ENCODE measurements at places on chromosomes 7 and 10.

GRCh38 chr10:52703898-52704297 is 68.7 kb downstream of the MBL2 start:
- no peaks in the 10 kb centered on the region for H3K4me1 ChIP-seq
- H3K4me3 ChIP-seq: no peak overlapping the region
- DNase-seq: no peak
- no peak overlapping the region for H3K27ac ChIP-seq
- H3K27me3 ChIP-seq: no peaks in the 10 kb centered on the region

DNA sequence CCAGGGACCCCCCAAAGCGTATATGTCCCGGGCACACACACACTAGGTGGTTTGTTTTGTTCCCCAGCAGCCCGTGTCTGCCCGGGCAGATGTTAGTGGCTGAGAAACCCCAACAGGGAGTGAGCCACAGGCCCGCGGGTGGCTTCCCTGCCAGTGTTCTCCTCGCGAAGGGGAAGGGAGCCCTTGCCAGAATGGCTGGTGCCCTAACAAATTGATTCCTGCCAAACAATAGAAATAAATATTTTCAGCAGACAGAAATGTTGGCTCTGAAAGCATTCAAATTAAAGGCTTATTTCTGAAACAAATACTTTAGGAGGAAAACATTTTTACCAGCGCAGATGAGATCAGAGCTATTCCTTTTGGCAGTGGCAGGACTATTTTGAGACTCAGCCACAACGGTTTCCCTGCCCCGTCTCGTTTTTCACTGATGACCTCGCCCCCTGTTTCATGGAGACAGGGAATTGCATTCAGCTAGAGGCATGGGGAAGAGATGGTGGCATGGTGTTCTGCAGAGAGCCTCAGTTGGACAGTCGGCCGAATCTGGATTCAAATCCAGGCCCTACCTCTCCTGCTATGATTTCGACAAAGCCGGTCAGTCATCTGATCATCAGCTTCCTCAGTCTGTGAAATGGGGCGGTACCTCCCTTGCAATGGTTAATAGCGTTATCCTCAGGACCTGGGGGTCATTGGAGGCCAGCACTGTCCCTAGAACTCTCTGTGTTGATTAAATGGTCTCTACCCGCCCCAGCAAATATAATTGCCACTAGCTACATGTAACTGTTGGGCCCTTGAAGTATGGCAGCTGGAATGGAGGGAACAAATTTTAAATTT is 84.5 kb downstream of the CUX1 start:
- H3K27me3 ChIP-seq: no peaks in the 10 kb centered on the region
- H3K4me3 ChIP-seq: no peak overlapping the region
- H3K27ac ChIP-seq: no peak overlapping the region
- H3K36me3 ChIP-seq: no peaks in the 10 kb centered on the region

DNA sequence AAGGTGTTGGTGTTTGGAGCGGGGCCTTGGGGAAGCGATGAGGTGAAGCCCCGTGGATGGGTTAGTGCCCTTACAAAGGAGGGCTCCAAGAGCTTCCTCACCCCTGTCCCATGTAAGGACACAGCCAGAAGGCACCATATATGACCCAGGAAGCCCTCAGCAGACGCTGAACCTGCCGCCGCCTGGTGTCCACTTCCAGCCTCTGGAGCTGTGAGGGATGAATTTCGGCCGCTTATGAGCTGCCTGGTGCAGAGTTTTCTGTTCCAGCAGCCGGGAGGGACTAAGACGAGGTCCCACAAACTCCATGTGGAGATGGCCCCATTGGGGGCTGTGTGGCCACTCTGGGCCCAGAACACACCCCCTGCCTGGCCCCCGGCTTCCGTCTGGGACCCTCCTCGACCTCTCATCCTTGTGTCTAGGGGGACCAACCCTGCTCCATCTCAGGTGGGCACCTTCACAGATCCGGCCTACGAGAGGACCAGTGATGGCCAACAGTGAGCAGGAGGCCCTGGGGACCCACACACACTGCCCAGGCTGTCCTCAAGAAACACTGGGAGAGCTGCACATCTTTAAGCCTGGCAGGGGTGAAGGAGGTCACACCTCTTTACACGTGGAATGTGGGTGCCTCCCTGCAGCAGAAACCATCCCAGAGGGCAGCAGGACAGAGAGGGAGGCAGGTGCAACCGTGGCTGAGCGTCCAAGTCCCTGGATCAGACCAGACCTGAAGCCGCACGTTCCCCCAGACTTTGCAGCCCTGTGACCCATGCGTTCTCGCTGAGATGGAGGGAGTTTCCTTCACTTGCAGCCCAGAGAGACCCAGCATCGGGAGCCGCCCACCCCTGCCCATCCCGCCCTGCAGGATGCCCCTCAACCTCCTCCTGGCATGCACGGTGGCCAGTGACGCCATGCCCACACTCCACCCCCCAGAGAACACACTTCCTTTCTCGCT is 96.1 kb downstream of the PDGFA start:
- no peaks in the 10 kb centered on the region for H3K4me1 ChIP-seq
- H3K27ac ChIP-seq: no peak overlapping the region
- DNase-seq: no peak
- no peaks in the 10 kb centered on the region for H3K27me3 ChIP-seq

- no peak overlapping the region for H3K4me3 ChIP-seq
- no peak for DNase-seq
- no peaks in the 10 kb centered on the region for H3K4me1 ChIP-seq
- H3K27ac ChIP-seq: no peak overlapping the region
- no peaks in the 10 kb centered on the region for H3K36me3 ChIP-seq
Observed at GRCh38 chr10:115525141-115525540, 432.0 kb downstream of the ATRNL1 start.

- peaks cover 34% of the 10 kb centered on the region for H3K4me1 ChIP-seq
- no peak for DNase-seq
- no peaks in the 10 kb centered on the region for H3K36me3 ChIP-seq
- no peak overlapping the region for H3K27ac ChIP-seq
Observed at GRCh38 chr10:96646301-96646700, 59.5 kb upstream of the TM9SF3 start.

DNA sequence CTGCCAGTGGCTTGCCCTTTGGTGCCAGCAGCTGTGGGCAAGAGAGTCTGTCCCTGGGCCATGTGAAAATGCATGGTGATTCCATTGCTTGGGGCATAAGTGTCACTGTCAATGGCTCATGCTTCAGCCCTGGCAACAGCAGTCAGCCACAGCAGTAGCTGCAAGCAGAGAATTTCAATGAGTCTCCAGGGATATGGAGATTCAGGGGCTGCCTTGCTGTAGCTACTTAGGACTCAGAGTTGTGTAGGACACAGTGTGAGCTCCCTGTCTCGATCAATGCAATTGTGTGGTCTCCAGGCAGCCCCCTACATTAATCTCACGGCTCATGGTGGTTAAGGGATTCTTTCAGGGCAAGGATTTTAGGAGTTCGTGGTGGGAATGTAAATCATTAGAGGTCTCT is 126.3 kb upstream of the STARD3NL start:
- H3K27ac ChIP-seq: no peak overlapping the region
- no peaks in the 10 kb centered on the region for H3K27me3 ChIP-seq
- no peak overlapping the region for H3K4me3 ChIP-seq
- H3K36me3 ChIP-seq: no peaks in the 10 kb centered on the region

DNA sequence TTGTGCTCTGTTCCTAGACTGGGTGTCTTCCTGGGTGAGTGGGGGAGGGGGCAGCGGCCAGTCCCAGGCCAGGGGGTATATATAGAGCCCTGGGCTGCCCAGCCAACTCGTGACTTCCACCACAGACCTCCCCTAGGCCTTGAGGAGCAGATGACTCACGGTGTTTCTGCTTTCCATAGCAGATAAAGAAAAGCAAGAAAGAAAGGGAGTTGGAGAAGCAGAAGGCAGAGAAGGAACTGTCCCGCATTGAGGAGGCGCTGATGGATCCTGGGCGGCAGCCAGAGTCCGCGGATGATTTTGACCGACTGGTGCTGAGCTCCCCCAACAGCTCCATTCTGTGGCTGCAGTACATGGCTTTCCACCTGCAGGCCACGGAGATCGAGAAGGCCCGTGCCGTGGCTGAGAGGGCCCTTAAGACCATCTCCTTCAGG is 10.1 kb downstream of the CALHM2 start:
- H3K4me1 ChIP-seq: no peaks in the 10 kb centered on the region
- H3K4me3 ChIP-seq: no peak overlapping the region

DNA sequence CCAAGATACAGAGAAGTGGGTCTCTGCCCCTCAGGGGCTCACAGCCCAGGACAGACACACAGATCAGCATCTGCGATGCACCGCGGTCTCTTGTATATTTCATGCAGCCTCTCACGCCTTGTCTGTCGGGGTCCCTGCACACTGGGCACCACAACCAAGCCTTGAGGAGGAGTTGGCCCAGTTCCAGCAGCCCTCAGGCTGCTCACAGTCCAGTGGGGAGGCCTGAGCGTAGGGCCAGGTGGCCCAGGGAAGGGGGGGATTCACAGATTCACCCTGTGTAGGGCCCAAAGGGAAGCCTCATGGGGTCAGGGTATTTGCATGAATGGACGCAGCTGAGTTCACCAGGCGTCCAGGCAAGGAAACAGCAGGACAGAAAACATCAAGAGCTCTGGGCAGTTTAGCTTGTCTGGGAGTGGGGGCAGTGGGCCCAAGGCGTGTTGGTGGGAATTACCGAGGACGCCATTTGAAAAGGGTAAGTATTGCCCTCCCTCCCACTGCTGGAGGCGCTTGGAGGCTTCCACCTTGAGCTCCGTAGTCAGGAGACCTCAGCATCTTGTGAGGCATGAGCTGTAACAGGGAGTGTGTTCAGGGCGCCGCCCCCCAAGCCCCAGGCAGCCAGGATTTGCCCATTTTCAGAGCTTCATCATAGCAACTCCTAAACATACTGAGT is 129.1 kb upstream of the CHST15 start:
- H3K27me3 ChIP-seq: no peaks in the 10 kb centered on the region
- H3K36me3 ChIP-seq: no peaks in the 10 kb centered on the region
- H3K27ac ChIP-seq: no peak overlapping the region
- no peak overlapping the region for H3K4me3 ChIP-seq
- no peak for DNase-seq

DNA sequence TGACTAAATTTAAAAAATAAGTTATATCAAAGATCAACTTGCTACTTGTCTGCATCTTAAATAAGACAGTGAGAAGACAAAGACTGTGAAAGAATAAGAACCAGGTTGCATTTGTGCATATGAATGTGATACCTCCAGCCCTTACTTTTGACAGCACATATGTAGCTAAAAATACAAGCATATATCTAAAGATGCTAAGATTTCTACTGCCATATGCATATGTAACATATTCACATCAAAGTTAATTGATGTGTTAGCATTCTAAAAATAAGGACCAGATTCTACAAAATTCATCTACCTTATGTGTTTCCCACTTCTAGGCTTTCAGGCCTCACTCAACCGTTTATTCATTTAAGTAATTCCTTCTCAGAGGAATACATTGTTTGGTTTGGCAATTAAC is 1120.3 kb upstream of the LRRTM3 start:
- H3K27me3 ChIP-seq: no peaks in the 10 kb centered on the region
- no peaks in the 10 kb centered on the region for H3K36me3 ChIP-seq
- H3K4me3 ChIP-seq: no peak overlapping the region
- no peak for DNase-seq
- no peaks in the 10 kb centered on the region for H3K4me1 ChIP-seq

Measured in body of pancreas (tissue), 4 donors.